Naive thymus-derived CD4-positive, alpha-beta T cell (primary cell): ENCODE measurements at places on chromosomes 6 and 20. TPM values are rescaled to one million over a fixed set of nuclear protein-coding genes. Genes with fewer than 3 reads are reported as not detected.

DNA sequence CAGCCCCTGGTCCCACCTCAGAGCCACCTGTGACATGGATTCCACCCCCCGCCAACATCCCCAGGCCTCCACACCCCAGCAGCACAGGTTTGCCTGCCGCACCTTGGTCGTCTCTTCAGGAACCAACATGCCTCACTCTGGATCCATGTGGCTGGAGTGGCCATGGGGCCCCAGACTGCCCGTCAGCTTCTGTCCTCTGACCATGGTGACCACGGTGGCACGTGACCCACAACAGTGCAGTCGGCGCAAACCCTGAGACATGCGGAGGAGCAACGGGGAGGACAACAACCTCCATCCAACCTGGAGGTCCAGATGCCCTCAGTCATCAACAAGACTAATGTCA lies 85.6 kb downstream of the ANKRD60 start:
- DNase-seq, result no peak
- no peak overlapping the region for H3K4me3 ChIP-seq
- H3K4me1 ChIP-seq, result no peaks in the 10 kb centered on the region
- H3K36me3 ChIP-seq, result no peaks in the 10 kb centered on the region

DNA sequence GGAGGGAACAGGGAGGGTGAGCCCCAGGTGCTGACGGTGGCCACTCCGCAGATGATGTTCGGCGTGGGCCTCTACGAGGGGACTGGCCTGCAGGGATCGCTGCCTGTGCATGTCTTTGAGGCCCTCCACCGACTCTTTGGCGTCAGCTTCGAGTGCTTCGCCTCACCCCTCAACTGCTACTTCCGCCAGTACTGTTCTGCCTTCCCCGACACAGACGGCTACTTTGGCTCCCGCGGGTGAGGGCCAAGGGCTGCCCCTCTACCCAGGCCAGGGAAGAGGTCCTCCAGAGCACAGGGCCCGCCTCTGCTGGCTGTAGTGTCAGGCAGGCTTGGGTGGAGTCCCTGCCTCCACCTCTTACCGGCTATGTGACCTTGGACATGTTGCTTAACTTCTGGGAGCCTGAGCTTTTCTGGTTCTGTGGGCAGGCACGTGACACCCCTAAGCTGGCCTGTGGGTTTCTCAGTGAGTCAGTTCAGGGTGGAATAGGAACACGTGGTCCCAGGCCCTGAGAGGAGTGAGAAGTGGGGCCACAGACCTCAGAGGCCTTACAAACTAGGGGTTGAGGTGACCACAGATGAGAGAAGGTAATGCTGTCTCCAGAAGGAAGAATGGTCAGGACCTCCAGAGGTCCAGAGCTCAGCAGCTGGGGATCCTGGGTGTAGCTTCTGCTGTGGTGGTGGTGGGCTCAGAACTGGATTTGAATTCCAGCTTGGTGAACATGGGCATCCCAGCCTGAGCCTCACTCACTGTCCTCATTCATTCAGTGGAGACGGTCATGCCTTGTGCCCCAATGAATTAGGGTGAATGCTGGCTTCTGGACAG lies 11.9 kb downstream of the PCIF1 start:
- no peak for DNase-seq
- peaks cover 13% of the 10 kb centered on the region for H3K36me3 ChIP-seq
- no peak overlapping the region for H3K27ac ChIP-seq
- no peak overlapping the region for H3K4me3 ChIP-seq
- no peaks in the 10 kb centered on the region for H3K27me3 ChIP-seq

GRCh38 chr20:56859039-56859800 lies 230.1 kb downstream of the TFAP2C start:
- no peaks in the 10 kb centered on the region for H3K27me3 ChIP-seq
- no peaks in the 10 kb centered on the region for H3K4me1 ChIP-seq
- no peak overlapping the region for H3K4me3 ChIP-seq
- no peaks in the 10 kb centered on the region for H3K36me3 ChIP-seq
- DNase-seq, result no peak

- no peaks in the 10 kb centered on the region for H3K36me3 ChIP-seq
- H3K4me3 ChIP-seq, result no peak overlapping the region
- H3K27ac ChIP-seq, result no peak overlapping the region
- no peaks in the 10 kb centered on the region for H3K27me3 ChIP-seq
Observed at GRCh38 chr6:19999319-20000191, 162.4 kb downstream of the ID4 start.

DNA sequence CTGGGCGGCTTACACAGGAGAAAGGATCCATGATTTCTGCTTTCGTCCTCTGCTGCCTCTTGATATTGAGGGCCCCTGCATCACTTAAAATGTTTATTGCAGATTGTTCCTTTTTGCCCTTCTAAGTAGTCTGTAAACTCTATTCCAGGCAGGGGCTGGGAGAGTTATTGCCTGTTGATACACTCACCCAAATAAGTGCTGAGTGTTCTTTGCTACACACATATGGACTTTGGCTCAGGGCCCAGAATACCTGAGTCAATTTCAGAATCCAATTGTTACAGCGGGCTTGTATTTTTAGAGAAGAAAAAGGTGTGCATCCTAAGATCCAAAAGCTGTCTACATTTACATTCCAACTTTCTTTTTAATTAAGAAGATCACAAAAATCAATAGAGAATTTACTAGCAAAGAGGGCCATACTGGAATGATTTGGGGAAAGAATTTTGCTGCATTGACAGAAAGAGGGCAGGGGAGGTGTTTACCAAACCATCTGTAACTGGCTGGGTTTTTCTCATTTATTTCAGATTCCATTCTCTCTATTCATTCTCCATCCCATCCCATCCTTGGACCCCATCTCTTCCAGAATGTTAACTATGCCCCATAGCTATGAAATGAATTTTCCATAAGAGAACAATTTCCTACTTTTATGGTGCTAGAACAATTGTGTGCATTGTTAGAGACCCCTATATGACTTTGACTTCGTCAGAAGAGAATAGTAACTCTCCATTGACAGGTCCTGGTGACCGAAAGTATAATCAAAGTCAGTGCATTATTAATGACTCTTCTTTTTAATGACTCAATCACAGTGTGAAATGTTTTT lies 959.9 kb upstream of the FLRT3 start:
- H3K27ac ChIP-seq, result no peak overlapping the region
- no peak overlapping the region for H3K4me3 ChIP-seq
- DNase-seq, result no peak
- no peaks in the 10 kb centered on the region for H3K36me3 ChIP-seq

DNA sequence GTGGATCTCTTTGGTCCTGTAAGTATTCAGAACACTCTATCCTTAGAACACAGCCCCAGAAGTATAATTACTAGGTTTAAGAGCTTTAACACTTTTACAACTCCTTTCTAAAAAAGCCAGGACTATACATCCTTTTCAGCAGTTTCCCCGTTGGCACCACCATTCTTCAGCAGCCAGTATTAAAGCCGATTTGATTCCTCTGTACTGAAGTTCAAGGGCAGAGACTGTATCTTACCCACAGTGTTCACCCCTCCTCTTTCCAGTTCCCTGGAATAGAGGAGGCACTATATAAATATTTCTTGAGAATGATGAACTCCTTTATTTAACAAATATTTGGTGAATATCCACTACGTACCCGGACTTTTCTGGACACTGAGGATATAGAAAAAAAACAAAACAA lies 15.9 kb downstream of the SEC63 start:
- no peak for DNase-seq
- H3K4me1 ChIP-seq, result peaks cover 11% of the 10 kb centered on the region
- no peaks in the 10 kb centered on the region for H3K27me3 ChIP-seq
- H3K36me3 ChIP-seq, result no peaks in the 10 kb centered on the region

The BACH2 gene
- 117 TPM for total RNA-seq

The DEF6 gene
- 234 TPM for total RNA-seq

The UNC5CL gene
- 3.5 TPM for total RNA-seq
